ENCODE measurements at places on chromosomes 2 and 18. TPM values are rescaled to one million over a fixed set of nuclear protein-coding genes. Genes with fewer than 3 reads are reported as not detected.

IL36G gene
- not detected for total RNA-seq

RAD51AP2 gene
- 0.17 TPM for total RNA-seq

PAIP2B gene
- 0.28 TPM for total RNA-seq

C1QL2 gene
- not detected for total RNA-seq
